ENCODE measurements at places on chromosomes 7 and 10. TPM values are rescaled to one million over a fixed set of nuclear protein-coding genes. Genes with fewer than 3 reads are reported as not detected.

The SFTPA1 gene
- total RNA-seq, result 3.7 TPM

The GPER1 gene
- total RNA-seq, result 7.7 TPM

GRCh38 chr10:11677480-11677879 is 64.7 kb upstream of the ECHDC3 start:
- no peak for DNase-seq

DNA sequence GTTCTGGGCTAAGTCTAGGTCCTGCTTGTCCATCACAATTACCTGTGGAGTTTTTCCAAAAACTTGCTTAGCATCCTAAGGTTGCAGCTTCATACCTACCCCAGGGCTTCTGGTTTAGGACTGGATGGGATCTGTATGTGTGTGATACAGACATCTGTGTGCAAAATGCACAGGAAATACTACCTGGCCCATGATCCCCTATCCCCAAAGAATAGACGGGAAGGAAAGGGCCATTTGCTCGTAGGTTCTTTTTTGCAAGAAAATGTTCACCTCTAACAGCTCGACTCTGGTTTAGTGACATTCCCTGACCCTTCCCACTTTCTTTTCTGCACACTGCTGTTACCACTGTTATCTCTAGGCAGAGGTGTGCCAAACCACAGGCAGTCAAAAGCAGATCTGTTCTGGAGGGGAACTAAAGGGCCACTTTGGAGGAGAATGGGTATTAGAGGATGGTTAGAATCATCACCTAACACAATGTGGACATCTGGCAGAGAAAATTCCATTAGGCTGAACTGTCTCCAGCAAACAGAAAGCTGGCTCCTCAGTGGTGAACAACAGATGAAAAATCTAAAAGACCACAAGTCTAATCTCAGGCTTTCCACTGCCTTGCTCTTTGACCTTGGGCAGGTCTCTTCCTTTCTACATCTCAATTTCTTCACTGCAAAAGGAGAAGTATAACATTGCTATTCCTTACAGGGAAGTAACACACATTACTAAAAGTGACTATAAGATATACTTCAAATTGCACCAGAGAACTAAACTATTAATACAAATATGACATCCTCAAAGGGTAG is 107.4 kb downstream of the UBE2H start:
- DNase-seq, result no peak

- no peak for DNase-seq
Observed at GRCh38 chr7:4073750-4074149, 608.3 kb upstream of the FOXK1 start.
